Neural progenitor cell (in vitro differentiated cells): ENCODE measurements at places on chromosomes 6 and 20. TPM values are rescaled to one million over a fixed set of nuclear protein-coding genes. Genes with fewer than 3 reads are reported as not detected.
A peak's percentile ranks its signal among the peaks of the same experiment; 100 is the strongest.

The AVP gene
- total RNA-seq = not detected in 2 replicates

The MYB gene
- 3.0 and 3.3 TPM in 2 replicates for total RNA-seq

The PET117 gene
- total RNA-seq = 24.9 and 58.3 TPM in 2 replicates

The ABHD16B gene
- not detected in 2 replicates for total RNA-seq

The TINAG gene
- not detected in 2 replicates for total RNA-seq

The PAX1 gene
- total RNA-seq = not detected in 2 replicates

The MAS1L gene
- total RNA-seq = not detected in 2 replicates

The BNIP5 gene
- not detected in 2 replicates for total RNA-seq

The ZNF337 gene
- total RNA-seq = 18.3 and 22.4 TPM in 2 replicates

The TREM2 gene
- total RNA-seq = not detected in 2 replicates

The TFAP2C gene
- total RNA-seq = 0.60 and 1.1 TPM in 2 replicates

The KCNQ5 gene
- 0.09 TPM in 1 of 2 replicates, not detected in the other for total RNA-seq

The HLA-DQB2 gene
- not detected in 2 replicates for total RNA-seq

The AHCY gene
- 184 and 269 TPM in 2 replicates for total RNA-seq

- DNase-seq = no peak
Observed at GRCh38 chr6:105607636-105608621, 205.0 kb upstream of the PREP start.

DNA sequence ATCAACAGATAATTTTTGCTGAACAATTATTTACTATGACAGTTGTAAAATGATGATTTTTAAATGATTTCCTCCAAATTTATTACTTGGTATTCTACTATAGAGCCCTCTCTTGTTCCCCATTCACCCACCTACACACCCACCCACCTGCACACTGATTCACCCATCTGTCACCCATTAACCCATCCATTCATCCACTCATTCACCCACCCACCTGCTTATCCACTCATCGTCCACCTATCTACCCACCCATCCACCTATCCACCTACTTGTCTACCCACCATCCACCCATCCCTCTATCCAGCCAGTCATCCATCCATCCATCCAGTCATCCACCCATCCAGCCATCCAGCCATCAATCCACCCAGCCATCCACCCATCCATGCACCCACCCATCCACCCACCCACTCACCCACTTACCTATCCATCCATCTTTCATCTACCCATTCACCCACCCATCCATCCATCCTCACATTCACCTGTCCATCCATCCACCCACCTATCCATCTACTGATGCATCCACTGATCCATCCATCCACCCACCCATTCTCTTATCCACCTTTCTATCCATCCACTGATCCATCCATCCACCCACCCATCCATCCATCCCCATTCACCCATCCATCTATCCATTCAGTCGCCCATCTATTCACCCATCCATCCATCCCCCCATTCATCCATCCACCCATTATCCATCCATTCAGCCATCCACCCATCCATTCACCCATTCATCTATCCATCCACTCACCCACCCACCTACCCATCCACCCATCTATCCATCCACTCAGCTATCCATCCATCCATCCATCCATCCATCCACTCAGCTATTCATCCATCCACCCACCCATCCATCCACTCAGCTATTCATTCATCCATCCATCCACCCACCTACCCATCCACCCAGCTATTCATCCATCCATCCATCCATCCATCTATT lies 72.0 kb downstream of the SYNJ2 start:
- no peak for DNase-seq

- DNase-seq = no peak
Observed at GRCh38 chr6:64750910-64751309, 956.1 kb downstream of the EYS start.

GRCh38 chr6:167424700-167425099 lies 99.8 kb downstream of the TTLL2 start:
- DNase-seq = no peak

DNA sequence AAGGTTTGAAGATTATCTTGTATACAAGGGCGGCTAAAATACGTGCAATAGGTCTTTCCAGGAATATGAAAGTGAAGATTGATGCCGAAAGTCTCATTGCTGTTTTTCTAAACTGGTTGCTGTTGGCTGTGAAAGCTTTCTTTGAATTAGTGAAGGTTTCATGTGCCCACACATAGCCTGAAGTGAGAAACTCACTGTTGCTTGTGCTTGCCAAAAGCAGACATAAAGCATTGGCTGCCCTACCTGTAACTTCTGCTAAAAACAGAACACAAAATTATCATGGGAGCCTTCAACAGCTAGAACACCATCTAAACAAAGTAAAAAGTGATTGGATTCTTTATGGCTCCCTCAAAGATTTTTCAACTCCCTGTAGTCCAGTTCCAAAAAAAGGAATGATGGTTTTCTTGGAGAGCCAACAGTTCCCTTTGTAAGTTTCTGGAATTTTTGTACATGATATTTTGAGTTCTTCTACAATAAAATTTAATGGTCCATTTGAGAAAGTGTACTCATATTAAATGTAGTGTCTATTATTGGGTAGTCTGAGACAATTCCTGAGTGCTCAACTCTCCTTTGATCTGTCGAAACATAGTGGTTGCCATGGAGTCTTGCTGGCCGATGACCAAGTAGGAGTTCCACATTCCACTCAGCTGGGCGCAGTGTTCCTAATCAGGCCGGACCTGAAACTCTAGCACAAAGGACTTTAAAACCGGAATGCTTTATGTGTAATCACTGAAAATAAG lies 68.5 kb downstream of the PLEKHG1 start:
- peak; percentile 88 for DNase-seq

DNA sequence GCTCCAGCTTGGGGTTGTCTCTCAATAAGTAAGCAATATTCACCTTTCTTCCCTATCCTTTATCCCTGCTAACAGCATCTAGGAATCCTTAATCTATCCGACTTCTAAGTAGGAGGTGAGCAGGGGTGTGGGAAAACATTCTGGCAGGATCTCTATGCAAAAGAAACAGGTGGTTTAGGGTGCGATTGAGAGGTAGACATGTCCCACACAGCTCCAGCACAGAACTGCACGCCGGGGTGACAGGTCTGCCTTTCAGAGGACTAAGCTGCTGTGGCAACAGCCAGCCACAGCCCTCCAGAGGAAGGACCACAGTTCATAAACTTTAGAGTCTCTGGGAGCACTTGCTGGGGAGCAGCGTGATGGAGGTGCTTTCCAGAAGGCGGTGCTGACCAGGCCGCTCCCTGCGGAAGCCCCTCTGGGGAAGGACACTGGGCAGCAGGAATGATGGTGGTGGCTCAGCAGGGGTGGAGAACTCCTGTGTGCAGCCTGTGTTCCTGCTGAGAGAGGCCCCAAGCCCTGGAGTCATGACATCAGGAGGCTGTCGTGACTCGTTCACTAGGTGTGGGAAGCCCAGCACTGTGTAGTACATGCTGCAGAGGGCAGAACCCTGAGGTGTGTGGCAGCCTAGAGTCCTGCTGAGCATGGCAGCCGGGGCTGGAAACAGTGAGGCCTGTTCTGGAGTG lies 509.6 kb downstream of the PRKN start:
- DNase-seq = no peak

GRCh38 chr6:140134224-140134623 lies 759.8 kb upstream of the CITED2 start:
- DNase-seq = no peak

GRCh38 chr6:12385316-12385715 lies 95.2 kb downstream of the EDN1 start:
- DNase-seq = no peak

DNA sequence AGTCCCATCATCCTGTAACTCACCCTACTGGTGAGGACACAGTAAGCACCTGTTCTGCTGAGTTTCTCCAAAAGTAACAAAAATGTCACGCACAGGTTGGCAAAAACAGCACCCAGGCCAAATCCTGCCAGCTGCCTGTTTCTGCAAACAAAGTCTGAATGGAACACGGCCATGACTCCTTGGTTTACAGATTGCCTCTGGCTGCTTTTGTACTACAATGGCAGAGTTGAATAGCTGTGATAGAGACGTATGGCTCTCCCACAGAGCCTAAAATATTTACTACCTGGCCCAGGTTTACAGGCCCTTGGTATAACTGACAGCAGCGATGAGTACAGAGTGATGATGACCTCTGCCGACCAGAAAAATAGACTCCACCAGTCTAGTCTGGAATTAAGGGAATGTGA lies 52.6 kb downstream of the CNKSR3 start:
- DNase-seq = no peak

- no peak for DNase-seq
Observed at GRCh38 chr6:137286916-137287315, 67.7 kb upstream of the IFNGR1 start.

DNA sequence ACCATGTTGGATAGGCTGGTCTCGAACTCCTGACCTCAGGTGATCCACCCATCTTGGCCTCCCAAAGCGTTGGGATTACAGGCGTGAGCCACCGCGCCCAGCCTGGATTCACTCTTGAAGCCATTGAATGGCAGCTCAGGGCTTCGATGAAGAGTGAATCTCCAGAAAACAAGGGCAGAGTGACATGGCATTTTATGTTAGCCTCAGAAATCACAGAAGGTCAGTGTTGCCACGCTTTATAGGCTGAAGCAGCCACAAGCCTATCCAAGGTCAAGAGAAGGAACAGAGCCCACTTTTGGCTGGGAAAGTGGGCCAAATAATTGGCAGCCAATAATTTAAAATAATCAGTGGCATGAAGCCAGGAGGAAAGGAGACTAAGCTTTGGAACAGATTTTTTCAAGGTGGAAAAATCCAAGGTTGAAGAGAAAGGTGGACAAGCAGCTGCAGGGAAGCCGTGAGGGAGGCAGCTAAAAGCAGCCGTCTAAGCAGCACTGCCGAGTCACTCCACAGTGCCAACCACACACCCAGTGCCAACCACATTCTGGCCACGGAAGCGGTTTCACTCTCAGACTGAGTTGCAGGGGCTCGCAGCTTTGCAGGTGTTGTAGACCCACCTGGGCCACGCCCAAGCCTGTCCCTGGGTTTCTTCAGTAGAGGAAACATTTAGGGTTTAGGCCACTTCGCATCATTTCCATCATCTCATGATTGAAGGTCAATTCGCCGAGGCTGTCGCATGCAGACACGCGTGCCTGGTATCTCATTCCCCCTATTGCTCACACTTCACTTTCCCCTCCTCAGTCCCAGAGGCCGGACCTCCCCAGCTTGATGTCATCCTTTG lies 17.4 kb upstream of the AVP start:
- no peak for DNase-seq
